ENCODE measurements at places on chromosomes 5 and 9.
A peak's percentile ranks its signal among the peaks of the same experiment; 100 is the strongest.

DNA sequence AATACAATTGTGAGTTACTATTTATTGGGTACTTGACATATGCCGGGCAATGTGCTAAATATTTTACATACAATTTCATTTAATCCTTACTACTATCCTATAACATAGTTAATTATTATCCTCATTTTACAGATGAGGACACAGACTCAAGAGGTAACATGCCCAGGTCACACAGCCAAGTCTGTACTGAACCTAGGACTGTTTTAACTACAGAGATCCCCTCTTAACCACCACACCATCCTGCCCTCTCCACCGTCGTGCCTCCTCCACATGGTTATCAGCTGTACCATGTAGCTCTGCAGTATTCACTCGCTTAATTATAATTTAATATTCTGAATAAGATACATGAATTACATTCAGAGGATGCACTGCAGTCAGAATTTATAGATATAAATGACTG lies 5.3 kb downstream of the RAB14 start:
- DNase-seq, result no peak

DNA sequence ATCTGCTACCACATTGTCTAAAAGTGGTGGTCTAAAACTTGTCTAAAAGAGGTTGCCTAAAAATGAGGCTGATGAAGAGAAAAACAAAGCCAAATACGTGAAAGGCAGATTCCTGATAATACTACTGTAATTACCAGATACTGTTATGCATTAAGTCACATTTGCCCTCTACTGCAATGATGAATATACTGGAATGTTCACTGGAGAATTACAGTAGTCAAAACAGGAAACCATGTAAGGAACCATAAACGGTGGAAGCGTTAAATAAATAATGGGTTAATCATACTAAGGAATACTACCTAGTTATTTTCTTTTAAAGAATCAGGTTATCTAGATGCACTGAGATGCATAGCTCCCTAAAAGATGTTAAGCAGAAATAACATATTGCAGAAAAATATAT lies 201.3 kb downstream of the MCTP1 start:
- no peak for DNase-seq

GRCh38 chr9:76092572-76092971 lies 202.1 kb downstream of the PCSK5 start:
- no peak for DNase-seq

DNA sequence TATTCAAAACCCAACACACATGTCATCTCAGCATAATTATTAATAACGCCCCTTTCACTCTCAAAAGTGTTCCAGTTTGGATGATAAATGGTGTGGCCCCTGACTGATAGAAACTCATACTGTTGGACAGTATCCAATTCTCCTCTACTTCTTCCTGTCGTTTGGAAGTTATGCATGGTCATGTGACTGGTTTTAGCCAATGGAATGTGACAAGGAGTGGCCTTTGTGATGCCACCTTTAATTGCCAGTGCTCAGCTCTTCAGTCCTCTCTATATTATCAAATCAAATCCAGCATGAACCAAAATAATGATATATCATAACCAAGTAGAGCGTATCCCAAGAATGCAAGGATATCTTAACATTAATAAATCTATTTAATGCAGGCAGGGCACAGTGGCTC lies 117.8 kb upstream of the SPIN1 start:
- no peak for DNase-seq

GRCh38 chr5:16819522-16820167 lies 116.4 kb downstream of the MYO10 start:
- DNase-seq, result no peak

GRCh38 chr5:159331093-159331973 lies 1.0 kb upstream of the IL12B start:
- DNase-seq, result peak; percentile 92

DNA sequence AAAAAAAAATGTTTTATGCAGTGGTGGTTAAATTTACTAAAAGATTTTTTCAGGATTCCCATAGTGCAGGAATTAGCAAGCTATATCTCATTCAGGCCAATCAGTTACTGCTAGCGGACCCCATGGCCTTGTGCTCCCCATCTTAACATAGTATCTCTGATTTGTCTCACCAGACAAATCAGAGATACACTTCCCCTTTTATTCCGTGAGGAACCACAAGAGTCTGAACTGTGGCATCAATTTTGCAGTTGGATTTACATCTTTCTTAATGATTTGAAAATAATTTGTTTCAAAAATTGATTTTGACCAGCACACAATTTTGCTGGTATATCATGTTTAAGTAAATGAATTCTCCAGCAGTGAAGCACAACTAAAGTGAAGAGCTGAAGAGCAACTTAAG lies 17.9 kb downstream of the ITGA1 start:
- no peak for DNase-seq

- DNase-seq, result no peak
Measured at GRCh38 chr5:173108914-173109313, 35.4 kb upstream of the BNIP1 start.

DNA sequence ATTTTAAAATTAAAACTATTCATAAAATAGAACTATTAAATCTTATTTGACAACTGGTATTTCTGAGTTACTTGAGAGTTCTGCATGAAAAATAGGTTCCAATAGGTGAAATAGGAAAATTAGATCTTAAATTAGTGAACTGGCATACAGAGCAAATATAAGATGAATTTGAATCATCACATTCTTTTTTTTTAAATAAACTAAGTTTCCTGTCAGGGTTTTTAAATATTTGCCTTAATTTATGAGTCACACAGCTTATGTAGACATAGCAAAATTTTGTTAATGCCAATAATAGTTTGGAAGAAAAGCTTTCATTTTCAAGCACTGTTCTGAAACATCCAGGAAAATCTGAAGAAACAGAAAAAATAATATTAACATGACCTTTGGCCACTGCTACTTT lies 311.7 kb upstream of the HAPLN1 start:
- DNase-seq, result no peak

DNA sequence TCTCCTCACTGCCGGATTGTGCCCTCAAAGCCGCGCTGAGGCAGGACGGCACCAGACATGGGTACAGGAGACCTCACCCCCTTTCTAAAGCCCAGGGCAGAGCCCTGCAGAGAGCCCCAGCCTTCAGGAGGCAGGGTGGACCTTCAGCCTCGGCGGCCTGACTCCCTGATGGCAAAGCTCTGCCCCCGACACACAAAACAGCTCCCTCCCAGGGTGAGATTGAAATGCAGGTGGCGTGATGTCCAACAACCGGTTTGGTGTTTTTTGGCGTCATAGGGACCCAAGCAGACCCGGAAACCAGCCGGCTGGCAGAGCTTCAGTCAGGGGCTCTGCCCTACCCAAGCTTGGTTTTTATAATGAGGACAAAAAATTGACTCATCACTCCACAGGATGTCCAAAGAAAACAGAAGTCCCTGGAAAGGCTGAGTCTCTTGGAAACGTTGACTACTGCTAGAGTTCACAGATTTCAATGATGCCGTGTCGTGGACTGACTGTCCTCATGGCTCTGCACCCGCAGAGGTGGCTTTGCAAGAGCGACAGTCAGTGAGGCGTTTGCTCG lies 275.2 kb upstream of the IRX1 start:
- no peak for DNase-seq

- DNase-seq, result no peak
Measured at GRCh38 chr5:6586647-6587042, 46.2 kb downstream of the NSUN2 start.

DNA sequence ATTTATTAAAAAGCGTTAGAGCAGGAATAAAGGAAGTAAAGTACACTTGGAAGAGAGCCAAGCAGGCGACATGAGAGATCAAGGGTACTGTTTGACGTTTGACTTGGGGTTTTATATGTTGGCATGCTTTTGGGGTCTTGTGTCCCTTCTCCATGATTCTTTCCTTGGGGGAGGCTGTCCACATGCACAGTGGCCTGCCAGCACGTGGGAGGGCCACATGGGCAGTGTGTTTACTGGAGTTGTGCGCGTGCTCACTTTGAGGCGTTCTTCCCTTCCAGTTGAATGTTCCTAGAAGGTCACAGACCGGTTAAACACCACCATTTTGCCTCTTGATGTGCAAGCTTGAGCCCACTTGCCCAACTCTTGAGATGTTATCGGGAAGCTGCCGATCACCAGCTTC lies 49.5 kb upstream of the ICE1 start:
- no peak for DNase-seq

DNA sequence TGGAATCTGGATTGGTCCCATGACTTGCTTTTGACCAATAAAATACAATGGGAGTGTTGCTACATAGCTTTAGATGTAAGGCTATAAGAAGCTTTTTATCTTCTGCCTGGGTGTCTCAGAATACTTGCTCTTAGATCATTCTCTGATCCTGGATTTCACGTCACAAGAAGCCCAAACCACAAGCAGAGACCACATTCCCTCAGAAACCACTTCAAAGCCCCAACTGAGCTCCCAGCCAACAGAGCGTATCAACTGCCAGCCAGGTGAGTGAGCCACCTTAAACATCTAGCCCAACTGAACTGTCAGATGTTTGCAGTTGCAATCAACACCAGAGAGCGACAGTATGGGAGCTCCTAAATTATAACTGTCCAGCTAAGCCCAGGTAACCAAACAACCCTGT lies 687.1 kb downstream of the TLE1 start:
- peak; percentile 50 for DNase-seq

- no peak for DNase-seq
Measured at GRCh38 chr5:54717459-54717858, 199.9 kb downstream of the SNX18 start.

DNA sequence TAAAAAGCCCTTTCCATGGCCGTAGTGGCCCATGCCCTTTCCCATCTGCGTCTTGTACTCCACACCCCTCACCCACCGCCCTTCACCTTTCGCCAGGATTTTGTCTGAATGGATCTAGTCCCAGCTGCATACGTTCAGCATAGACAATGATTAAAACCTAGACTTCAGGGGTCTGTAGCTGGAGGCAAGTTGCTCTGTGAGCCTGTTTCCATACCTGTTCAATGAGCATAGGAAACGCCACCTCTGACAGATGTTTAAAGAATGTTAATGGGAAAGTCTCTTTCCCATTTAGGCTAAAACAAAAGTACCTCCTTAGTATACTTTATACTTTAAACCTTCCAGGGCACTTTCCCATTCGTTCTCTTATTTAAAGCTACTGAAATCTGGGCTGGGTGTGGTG lies 105.7 kb downstream of the SPRY4 start:
- no peak for DNase-seq
